NCI-H510A treated with DMSO at 0.1 percent for 48 hours (cell line): ENCODE measurements at places on chromosomes 4 and X.
A peak's percentile ranks its signal among the peaks of the same experiment; 100 is the strongest.

- DNase-seq: no peak
These were observed 34.5 kb downstream of the INTS12 start for GRCh38 chr4:105674011-105674410.

DNA sequence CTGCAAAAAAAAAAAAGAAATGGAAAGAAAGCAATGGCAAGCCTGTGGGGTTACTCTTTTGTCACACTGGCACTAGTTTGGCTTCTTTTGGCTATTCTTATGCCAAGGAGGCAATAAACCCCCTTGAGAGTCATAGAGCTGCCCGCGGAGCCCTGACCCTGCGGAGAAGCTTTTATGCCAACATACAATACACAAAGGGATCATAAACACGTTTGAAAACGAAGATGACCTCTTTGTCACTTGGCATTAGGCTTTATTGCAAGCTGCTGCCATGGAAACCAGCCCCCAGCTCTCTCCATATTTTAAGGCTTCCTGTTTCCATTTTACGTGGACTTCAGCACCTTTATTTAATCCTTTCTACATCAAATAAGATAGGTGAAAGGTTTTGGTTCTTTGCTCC is 7.6 kb downstream of the NEUROG2 start:
- DNase-seq: no peak

DNA sequence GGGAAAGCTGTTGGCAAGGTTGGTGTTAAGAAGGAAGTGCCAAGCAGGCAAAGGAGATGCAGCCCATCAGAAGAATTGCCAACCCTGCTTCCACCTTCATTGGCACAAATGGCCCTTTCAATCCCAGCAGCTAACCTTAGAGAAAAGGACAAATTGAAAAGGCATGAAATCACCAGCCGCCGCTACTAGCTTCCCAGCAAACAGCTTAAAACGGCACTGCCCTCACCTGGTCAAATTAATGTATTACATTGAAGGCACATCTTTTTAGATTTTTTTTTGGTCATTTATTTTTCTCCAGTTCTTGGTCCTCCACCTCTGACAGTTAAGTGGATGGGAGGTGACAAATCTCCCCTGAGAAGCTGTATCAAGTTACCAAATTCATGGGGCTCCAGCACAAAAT is 51.0 kb upstream of the NHSL2 start:
- peak; percentile 17 for DNase-seq

DNA sequence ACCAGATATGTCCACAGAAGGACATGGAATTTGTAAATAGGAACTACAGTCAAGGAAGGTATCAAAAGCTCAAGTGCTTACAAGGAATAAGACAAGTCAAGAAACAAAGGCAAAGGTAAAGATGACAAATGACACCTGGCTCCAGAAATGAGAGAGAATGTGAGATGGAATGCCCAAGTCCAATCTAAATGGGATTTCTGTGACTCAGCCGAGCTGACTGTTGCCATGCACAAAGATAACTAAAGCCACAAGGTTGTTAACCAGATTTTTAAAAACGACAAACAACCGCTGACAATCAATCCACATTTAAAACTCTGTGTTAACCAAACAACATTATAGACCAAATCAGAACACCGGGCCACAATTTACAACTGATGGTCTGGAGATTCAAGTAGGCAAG is 1.1 kb downstream of the NFXL1 start:
- DNase-seq: no peak

DNA sequence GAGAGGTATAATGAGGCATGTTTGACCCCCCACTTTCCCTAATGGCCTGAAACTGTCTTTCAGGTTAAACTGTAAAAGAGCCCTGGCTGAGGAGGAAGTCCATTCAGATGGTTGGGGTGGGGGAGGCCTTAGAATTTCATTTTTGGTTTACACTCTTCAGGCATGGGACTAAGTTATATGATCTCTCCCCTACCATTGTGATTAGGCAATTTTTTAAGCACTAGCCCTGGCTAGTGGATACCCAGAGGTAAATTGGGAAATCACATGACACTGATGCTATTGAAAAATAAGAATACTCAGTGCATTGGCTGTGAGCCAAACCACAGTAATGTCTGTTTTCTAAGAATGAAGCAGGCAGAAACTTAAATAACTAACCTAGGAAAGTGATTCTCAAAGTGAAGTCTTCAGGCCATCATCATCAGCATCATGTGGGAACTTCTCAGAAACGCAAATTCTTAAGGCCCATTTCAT is 149.7 kb downstream of the RRAGB start:
- DNase-seq: no peak

DNA sequence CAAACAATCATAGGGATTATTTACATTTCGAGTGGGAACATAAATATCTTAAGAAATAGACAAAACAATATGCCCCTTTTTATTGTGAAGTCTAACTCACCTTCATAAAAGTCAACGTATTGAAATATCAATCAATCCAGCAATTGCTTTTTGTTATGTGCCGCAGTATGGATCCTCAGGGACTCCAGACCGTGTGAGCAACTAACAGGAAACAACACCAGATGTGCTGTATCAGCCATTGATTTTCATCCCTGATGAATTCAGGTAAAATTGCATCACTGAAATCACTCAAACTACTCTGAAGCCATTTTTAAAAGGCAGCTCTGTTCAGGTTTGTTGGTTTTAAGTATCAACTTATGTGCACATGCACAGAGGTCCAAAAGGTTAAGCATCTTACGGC is 197.3 kb upstream of the FAT1 start:
- no peak for DNase-seq

DNA sequence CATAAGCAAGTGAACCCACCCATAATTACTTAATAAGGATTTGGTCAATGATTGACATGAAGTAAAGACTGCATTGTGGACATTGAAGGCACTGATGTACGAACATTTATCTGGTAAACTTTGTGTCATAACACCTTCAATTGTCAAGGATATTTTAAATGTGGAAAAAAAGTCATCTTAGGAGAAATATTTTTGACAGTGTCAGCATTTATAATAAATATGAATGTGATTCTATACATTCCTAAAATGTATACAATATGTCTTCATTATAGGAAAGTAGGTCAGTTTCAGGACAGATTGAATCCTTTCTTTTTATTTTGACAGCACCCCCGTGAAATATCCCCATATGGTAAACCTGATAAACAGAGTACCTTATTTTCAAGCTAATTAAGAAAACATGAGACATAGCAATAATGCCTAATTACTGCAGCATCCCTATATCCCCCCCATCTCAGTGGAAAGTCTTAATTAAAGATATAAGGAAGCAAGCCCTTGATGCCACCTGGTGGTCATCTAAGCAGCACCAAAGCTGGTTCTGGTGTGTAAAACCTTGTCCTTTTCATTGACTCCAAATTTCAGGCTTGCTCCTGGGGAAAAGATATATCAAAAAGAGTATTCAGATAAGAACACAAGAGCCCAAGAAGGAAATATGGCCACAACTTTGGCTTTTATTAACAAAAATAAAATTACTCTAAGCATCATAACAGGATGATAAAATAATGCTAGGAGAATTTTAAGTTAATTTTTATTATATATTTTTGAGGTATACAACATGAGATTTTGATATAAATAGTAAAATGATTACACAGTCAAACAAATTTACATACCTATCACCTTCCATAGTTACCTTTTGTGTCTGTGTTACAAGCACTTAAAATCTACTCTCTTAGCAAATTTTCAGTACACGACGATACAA is 379.7 kb downstream of the TLL1 start:
- no peak for DNase-seq

- DNase-seq: no peak
These were observed 620.6 kb downstream of the BCOR start for GRCh38 chrX:39477031-39477761.

GRCh38 chr4:114286262-114286810 is 306.9 kb upstream of the ARSJ start:
- DNase-seq: no peak

DNA sequence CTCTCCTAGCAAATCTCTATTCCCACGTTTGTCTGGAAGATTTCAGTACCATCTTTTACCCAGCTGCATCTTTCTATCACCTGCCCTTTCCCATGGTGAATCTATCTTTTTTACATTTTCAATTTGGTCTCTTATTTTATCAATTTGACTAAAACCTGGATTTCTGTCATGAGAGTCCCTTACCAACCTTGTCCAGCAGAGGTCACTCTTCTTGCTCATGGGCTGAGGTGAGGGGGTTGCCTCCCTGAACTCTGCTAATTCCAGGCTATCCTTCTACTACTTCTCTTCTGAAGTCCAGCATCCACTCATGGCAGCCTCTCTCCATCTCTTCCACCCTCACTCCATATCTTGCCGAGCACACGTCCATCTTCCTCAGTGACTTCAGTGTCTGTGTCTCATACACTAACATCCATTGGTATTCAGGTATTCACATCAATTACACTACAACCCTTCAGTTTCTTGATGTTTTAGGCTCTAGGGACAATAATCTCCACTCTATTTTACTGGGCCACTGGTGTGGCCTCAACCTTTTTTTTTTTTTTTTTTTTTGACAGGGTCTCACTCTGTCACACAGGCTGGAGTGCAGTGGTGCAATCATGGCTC is 17.8 kb upstream of the ZNF827 start:
- peak; percentile 15 for DNase-seq

DNA sequence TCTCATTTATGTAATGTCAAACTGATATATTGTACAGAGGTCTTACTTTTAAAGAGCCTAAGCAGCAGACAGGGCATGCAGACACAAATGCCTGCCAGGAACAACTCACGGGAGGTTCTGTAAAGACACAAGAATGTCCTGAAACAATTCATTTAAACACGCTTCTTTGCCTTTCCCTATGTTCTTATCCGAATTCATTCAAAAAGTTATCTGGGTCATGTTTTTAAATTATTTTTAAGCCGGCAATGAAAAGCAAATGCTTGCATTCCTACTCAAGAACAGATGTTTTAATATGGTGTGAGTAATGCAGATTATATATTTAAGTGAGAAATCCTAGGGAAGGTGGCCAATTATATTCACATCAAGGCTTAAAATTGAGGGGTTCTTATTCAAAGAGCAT is 192.6 kb downstream of the PDGFC start:
- no peak for DNase-seq

DNA sequence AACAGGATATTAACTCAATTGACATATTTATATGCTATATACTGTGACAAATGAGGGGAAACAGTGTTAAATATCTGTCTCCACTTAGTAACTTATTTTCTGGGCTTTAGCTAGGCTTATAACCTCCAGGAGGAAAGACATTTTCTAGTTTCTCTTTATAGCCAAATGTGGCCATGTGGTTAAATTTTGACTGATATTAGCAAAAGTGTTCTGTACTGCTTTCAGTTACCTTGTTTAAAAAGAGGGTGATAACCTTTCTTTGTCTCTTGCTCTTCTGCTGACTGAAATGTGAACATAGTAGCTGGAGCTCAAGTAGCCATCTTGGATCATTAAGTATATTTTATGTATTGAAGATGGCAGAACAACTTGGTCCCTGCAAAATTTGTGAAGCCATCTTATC is 253.7 kb downstream of the PDHA2 start:
- no peak for DNase-seq

DNA sequence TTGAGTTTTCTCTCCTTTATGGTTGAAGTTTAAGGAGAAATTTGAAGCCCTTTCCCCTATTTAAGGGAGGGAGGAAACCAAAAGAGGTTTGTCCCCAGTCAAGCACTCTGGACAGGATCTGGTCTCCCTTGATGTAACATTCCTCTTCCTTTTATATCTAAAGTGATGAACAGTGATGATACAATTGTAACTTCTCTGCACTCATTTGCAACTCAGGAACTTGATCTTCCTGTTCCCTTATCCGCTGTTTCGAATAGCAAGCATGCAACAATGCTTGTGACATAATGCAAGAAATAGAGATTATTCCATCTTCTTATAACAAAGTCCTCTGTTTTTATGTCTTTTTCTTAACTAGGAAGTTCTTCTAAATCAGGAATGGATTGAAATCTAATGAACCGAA is 18.3 kb downstream of the ALPK1 start:
- no peak for DNase-seq

DNA sequence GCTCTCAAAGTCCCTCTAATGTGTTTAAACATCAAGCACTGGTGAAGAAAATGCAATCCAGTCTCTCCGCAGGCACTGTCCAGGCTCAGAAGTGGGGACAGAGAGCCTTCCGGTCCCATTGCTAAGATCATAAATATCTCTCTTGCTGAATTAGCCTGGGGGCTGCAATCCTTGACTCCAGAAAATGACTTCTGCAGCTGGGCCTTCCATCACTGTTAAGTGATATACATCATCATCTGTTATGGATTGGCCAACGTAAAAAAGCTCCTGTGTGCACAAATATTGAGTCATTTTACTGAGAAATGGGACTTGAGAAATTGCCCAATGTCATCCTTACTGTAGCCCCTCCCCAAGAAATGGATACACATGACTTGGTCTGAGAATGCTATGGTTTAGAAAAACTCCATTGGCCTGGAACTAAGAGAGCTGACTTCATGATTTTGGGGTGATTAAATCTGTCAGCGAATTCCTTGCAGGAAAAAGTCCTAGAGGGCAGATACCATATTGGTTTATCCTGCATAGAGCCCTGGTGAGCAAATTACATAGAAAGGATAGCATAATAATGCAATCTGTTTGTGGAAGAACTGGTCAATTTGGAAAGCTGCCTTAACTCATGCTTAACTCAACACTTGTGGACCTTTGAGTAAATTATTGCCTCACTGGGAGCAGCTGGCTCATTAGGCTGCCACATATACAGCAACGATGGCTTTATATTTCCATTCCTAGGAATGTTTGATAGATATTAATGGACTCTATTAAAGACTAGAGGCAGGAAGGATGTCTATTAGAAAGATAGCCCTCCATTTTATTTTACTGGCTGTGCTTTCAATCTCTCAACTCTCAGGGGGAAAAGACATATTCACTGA is 346.1 kb downstream of the GBA3 start:
- no peak for DNase-seq

- DNase-seq: no peak
These were observed 6.4 kb downstream of the SLC25A6 start for GRCh38 chrX:1385253-1386223.

GRCh38 chr4:113987382-113987941 is 8.0 kb upstream of the ARSJ start:
- DNase-seq: no peak
